ENCODE measurements at places on chromosomes 1 and 21.

DNA sequence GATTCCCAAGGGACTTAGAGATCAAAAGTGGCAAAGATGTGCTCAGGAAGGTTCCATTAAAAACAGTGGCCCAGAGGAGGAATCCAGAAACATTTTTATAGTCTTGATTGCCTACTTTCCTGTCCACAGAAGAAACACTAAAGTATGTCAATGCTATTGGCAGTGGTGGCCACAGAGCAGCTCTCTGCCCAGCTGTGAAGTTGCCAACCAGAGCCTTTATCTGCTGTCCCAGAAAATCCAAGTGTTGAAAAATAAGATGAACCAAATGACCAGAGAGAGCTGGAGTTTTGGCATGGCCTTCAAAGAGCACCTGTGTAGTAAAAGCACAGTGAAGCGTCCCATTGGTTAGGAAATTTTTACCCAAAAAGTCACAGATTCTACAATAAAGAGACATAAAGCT, 181.2 kb downstream of the TGFBR3 start:
- no peak for DNase-seq

DNA sequence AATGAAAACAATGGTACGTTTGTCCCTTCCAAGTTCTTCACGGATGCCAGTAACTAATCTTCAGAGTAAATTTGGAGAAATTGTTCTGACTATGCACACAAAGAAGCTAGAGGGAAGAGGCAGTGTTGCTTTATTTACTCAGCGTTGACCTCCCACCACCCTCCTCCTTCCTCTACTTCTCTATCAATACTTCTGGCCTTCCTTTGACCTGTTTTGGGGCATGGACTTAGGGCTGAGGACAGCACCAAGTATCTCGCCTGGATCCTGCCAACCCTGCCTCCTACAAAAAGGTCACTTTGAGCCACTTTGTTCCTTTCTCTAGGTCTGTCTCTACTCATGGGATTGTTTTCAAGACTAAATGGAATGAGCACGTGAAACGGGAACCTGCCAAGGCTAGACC, 282.6 kb downstream of the DSCAM start:
- DNase-seq, result no peak

GRCh38 chr1:18529714-18530113, 49.0 kb downstream of the KLHDC7A start:
- DNase-seq, result no peak

- DNase-seq, result no peak
Measured at GRCh38 chr21:39667353-39667891, 54.7 kb downstream of the B3GALT5 start.

- DNase-seq, result no peak
Measured at GRCh38 chr1:107740579-107740978, 224.4 kb downstream of the VAV3 start.

GRCh38 chr1:238606457-238606856, 715.7 kb upstream of the ZP4 start:
- no peak for DNase-seq

DNA sequence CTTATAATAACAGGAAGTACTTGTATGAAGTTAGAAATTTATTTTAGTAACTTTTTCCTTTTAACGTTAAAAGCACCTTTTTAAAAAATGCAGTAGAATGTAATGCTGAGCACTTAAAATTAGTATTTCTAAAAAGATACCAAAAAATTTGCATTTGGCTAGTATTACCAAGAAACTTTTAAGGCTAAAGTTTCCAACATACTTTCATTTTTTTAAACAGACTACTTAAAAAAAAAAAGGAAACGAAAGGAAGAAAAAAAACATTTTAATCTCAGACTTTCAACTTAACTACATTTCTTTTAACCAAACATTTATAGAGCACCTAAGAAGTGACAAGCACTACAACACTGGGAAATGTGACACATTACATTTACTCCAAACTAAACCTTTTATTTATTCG, 2.8 kb downstream of the ARID4B start:
- DNase-seq, result no peak

DNA sequence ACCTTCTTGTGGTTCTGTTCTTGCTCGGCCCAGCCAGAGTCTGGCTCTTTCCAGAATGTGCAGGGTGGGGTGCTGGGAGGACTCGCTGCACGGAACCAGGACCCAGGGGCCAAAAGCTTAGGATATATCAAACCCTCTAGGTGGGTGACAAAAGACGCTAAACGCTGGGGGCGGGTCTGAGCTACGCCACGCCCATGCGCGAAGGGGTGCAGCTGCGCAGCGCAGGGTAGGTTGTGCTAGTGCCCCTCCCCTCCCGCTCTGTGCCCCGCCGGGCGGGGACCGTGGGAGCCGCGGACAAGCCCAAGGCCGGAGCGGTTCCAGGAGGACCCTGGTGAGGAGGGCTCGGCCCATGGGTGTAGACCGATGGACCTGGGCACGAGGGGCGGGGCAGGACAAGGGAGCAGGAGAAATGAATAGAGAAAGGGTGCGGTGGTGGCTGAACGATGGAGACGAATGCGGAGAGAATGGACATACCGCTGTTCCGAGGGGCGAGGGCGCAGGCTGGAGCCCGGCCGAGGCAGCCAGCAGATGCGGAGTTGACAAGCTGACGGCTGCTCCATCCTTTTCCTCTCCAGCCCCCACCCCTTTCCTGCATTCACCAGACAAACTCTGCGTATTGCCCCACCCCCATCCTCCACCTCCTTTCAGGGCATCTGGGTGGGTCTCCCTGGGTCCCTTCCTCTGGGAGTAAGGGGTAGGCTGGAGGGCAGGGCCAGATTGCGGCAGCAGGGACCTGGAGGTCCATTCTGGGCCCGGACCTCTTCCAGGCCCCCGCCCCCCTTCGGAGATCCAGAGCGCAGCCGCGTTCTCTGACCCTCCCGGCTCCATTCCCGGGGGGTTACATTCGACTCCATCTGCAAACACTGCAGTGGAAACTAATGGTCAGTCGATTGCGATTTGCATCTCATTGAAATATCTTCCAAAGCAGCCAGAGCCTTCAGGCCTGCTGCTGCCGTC, at the start of gene RUSC1:
RUSC1 (plus strand) TSS at position 234 of the 957 bp plus-strand sequence. CDS start 880 bp downstream, outside the sequence.
- peak; percentile 68 for DNase-seq

DNA sequence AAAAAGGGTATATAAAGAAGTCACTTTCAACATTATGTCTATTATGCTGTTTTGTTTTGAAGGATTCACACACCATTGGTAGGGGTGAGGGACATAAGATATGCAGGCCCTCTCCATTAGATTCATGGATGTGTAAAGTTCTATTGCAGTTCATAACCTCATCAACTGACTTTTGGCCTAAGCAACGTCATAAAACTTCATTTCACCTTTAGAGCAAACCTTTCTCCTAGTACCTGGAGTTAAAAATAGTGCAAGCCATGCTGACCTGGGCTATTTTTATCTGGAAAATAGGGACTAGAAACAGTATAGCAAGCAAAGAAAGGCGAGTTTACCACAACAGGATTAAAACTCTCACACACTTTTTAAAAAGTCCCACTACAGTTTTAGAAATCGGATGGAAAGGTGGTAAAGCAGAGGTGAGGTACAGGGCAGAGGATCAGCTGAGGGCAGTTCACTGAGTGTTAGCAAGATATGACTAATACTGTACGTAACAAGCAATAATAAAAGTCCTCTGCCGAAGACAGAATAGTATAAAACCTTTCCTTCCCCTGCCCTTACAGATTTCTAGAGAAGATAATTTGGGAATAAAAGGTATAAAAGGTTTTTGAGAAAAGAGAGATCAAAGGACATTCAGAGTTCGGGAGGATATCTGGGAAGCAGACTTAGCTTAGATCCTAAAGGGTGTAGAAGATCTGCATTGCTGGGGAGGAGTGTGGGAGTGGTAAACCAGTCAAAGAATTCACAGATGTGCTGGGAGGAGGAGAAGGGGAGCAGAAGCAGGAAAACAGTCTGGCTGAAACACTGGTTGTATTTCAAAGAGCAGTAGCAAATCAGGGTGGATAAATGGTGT, 14.3 kb downstream of the EGLN1 start:
- no peak for DNase-seq

- no peak for DNase-seq
Measured at GRCh38 chr1:67759692-67760029, 73.6 kb downstream of the GNG12 start.

GRCh38 chr1:6245869-6246496, 2.0 kb downstream of the HES3 start:
- DNase-seq, result peak; percentile 48

GRCh38 chr1:4775506-4775905, 121.1 kb downstream of the AJAP1 start:
- no peak for DNase-seq

DNA sequence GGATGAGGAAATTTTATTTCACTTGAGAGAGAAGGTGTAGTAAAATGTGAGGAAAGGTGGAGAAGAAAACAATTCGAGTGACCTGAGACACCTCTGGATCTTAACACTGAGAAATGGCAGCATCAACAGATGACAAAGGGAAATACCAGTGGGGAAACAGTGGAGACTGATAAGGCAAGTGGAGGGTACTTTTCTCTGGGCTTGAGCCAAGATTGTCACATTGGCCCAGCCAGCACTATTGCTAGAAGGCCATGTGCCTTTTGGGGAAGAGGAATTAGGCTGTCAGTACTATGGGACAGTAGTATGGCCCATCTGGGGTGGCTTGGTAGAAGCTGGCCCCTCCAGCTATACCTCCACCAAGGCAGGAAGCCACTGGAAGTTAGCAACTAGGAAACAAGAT, 8.4 kb downstream of the SYPL2 start:
- no peak for DNase-seq

- no peak for DNase-seq
Measured at GRCh38 chr1:170663404-170664092, 383 bp upstream of the PRRX1 start.

GRCh38 chr1:151294742-151295462, 12.8 kb downstream of the ZNF687 start:
- DNase-seq, result no peak

DNA sequence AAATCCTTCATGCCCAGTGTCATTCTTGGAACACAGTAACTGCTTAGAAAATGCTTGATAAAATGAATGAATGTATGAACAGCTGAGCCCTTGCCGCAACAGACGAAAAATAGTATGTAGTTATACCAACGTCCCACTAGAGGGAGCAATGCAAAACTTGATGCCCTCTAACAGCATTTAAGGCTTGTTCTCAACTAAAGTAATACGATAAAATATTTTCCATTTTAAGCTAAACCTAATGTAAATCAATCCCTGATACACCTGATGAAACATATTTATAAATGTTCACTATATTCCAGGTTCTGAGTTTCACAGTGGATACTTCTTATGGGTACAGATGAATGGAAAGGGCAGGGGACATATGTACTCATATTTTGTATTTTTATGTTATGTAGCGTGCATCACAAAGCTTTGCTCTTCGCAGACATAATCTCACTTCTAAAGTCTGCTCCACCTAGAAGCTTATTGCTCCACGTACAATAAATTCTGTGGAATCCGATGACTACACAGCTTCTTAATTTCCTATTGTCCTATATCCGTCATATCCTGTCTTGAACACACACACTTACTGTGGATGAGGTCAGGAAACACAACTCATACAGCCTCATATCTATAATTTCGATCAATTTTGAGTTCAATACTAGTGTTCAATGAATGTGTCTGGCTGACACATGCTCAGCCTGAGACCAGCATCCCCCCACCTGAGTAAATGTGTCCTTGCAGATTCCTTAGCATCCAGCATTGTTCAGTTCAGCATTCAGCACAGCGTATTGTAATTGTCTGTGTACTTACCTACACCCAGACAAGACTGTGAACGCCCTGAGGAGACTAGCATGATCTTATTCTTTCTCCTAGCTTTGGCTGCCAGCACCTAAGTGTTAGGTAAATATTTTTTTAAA, 4.4 kb upstream of the UTP25 start:
- no peak for DNase-seq

- DNase-seq, result no peak
Measured at GRCh38 chr1:66443793-66444192, 90.2 kb upstream of the SGIP1 start.

DNA sequence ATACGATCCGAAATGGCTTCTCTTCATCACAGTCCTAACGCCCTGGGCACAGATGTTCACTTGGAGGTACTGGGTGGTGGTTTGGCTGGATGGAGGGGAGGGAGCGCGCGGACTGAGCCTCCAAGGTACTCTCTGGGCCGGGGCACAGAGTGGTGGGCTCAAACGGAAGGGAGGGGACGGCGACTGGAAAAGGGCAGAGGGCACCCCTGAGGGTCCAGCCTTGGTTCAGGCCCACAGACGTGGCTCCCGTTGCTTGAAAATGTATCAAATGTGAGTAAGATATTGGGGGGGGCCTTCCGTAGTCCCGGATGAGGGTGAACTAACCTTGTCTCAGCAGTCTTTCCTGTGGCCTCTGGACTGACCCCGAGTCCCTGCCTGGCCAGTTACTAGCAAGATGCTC, 463 bp downstream of the IL12RB2 start:
- no peak for DNase-seq

GRCh38 chr1:98939471-98939870, 65.2 kb downstream of the PLPPR5 start:
- no peak for DNase-seq

DNA sequence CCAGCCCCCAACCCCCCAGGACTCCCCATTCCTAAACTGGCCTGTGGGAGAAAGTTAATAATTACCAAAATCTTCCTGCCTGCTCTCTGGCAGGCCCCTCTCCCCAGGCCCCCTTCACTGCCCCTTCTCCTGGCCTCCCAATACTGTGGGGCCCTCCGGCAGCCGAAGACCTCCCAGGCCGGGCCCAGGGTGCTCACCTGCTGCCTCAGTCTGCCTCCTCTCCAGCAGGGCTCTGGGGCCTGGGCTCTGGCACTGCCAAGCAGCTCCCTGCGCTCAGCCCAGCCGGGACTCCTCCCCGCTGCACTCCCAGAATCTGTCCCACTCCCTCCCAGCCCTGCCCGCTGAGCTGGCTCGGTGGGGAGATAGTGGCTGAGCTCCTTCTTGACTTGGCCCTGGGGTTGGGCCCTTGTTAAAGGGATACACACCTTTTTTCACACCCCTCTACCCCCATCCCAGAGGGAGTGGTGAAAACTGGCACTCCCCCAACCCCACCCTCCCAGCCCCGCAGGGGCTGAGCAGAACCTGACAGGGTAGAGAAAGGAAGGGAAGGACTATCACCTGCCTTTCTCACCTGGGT, at the start of gene S100A16:
S100A16 (minus strand) TSS at position 383 of the 577 bp plus-strand sequence. CDS start 4,986 bp downstream, outside the sequence.
- no peak for DNase-seq

DNA sequence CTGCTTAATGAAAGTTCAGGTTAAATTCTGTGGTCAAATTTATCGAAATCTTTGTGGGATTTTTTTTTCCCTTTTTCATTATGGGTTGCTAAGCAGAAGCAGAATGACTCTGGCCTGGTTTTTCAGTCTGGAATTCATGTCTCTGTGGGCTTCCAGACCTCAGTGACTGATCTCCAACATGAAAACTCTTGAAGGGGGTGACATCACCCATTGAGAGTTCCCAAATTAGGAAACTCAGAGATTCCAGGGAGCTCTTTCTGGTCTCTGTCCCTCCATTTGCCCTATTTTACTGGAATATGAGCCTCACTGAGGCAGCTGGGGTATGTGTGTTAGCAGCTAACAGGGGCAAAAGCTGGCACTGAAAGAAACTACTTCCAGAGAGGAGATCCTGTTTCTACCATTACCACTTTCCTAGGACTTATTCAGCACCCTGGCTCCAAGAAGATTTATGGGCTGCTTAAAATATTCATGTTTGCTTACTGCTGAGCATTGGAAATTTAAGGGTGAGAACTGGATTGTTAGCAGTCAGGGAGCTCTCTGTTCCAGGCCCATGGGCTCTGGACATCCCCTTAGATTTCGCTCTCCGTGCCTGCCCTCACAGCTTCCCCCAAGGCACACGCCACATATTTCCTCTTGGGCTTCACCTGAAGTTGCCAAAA, 203.4 kb upstream of the SPAG17 start:
- DNase-seq, result no peak

- no peak for DNase-seq
Measured at GRCh38 chr1:78825561-78825960, 175.9 kb downstream of the IFI44 start.

- no peak for DNase-seq
Measured at GRCh38 chr1:57131701-57132394, 166.0 kb upstream of the C8B start.

GRCh38 chr1:177021687-177022086, 142.8 kb downstream of the ASTN1 start:
- no peak for DNase-seq

Data from stimulated activated CD4-positive, alpha-beta T cell treated with anti-CD3 and anti-CD28 coated beads, Interleukin-2, amount 100 ng/mL, for 48 hours (primary cell).